ENCODE measurements at places on chromosomes 12 and 14.

DNA sequence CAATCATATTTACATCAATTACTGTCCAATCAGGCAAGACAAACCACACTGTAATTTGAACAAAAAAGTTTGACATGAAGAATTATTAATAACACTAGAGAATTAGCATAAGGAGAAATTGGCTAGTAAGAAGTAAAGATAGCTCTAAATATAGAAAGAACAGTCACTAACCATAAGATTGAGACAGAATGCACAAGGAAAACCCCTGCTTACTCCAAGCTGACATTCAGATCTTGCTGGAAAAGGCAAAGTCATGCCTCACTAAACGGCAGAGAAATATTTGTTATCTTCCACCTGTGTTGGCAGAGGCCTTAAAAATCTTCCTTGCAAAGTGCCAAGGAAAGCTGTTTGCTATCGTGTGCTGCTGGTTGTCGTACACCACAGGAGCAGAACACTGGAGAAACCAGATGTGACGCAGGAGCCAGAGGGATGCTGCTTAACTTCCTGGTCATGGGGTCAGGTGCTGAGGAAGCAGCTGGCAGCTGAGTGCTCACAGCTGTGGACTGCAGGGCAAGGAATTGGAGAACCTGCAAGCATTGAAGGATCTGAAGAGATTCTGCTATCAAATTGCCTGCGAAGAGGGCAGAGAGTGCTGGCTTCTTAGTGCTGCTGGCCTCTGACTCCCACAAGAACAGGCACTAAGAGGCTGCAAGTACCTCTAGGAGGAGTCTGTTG is 1323.3 kb downstream of the LRFN5 start:
- no peak for DNase-seq

DNA sequence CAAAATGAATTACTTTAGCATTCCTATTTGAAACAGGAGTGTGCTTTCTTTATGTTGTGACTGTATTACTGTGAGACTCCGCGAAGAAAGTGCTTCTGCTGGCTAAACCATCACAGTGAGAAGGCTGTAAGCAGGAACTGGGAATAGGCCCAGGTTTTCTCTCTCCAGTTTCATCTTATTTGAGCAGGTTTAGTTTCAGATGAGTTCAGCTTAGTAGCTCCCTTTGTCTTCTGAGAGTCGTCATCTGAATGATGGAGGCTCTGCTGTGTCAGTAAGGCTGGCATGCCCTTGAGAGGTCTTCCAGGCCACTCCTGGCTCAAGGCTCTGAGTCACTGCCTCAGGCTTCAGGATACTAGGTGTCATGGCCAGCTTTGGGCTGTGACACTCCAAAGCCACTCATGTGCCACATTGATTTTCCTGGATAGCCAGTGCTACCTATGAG is 205.6 kb upstream of the RGS6 start:
- no peak for DNase-seq

- DNase-seq: no peak
Observed at GRCh38 chr14:69693145-69693544, 73.8 kb upstream of the SRSF5 start.

- DNase-seq: no peak
Observed at GRCh38 chr14:97532052-97532451, 734.9 kb downstream of the VRK1 start.

DNA sequence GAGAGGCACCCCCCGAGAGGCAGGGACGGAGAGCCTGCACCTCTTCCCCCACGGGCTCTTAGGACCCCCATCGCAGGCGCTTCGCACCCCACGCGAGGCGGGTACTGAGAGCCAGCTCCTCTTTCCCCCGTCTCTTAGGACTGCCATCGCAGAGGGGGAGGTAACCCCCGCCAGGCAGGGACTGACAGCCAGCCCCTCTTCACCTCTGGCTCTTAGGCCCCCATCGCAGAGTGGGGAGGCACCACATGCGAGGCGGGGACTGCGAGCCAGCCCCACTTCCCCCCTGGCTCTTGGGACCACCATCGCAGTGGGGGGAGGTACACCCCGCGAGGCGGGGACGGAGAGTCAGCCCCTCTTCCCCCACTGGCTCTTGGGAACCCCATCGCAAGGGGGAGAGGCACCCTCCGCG is 46.1 kb downstream of the DDX11 start:
- DNase-seq: no peak

- DNase-seq: no peak
Observed at GRCh38 chr14:65745396-65746190, 333.1 kb downstream of the FUT8 start.

DNA sequence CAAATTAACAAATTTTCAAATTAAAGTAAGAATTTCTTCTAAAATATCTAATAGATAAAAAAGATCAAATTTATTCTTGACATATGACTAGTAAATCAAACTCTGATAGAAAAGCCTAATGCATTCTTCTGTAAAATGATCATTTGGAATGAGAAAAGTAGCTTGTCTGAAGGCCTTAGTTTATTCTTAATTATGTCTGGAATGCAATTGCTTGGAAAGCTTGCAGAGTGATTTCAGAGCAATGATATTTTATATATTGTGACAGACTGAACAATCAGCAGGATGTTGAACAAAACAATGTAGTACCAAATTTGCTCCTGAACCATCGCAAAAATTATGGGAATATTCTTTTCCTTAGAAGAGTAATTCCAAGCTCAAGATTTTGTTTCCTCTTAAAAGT is 789.6 kb upstream of the NOVA1 start:
- DNase-seq: no peak

GRCh38 chr12:76738824-76739579 is 24.9 kb upstream of the ZDHHC17 start:
- DNase-seq: no peak

DNA sequence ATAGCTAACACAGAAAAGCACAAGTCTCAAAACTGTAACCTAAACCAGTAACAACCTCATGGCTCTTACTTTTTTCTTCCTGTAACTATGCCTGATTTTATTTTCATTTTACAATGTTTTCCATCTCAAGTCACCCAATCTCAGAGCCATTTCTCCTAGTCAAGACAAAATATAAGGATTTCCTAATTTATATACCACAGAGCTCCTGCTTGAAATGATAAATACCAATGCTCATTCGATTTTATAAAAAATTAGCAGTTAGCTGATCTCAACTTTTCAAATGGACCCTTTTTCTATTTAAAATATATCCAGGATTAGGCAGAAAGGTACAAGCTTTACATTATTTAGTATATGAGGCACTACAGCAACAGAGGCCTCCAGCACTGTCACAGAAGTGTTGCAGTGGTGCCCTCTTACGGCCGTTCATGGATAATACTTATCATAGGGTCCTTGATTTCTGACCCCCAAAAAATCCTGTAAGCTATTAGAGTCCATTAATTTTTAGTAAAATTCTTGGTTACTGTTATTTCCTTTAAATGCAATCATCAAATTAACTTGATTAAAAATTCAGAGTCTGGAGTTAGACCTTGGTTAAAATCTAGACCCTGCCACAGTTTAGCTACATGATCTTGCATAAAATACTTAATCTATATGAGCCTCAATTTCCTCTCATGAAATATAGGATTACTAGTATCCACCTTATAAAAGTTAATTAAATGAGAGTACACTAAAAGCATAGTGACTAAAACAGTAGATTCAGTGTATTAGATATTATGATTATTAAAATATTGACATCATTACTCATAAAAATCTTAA is 68.3 kb downstream of the SEC23A start:
- DNase-seq: no peak

GRCh38 chr12:21155522-21156351 is 24.7 kb downstream of the SLCO1B1 start:
- DNase-seq: no peak

- DNase-seq: no peak
Observed at GRCh38 chr12:51028126-51028812, 2.1 kb upstream of the SLC11A2 start.

- no peak for DNase-seq
Observed at GRCh38 chr14:37406095-37406494, 189.0 kb downstream of the FOXA1 start.

GRCh38 chr12:92070864-92071445 is 74.7 kb downstream of the BTG1 start:
- DNase-seq: no peak

Measured in stimulated activated CD8-positive, alpha-beta memory T cell treated with anti-CD3 and anti-CD28 coated beads, Interleukin-7, amount 100 ng/mL, for 1 hour (primary cell).